ENCODE measurements at places on chromosomes 5 and 9. TPM values are rescaled to one million over a fixed set of nuclear protein-coding genes. Genes with fewer than 3 reads are reported as not detected.

The FOXI1 gene
- not detected for total RNA-seq

The TLX3 gene
- not detected for total RNA-seq

The ATP10B gene
- total RNA-seq, result not detected

The NEUROG1 gene
- not detected for total RNA-seq

The GCNT1 gene
- 35.8 TPM for total RNA-seq

The SPINK13 gene
- not detected for total RNA-seq

The PRDM9 gene
- under 0.01 TPM for total RNA-seq

Data from hematopoietic multipotent progenitor cell (in vitro differentiated cells).